ENCODE measurements at places on chromosomes 2 and 18. TPM values are rescaled to one million over a fixed set of nuclear protein-coding genes. Genes with fewer than 3 reads are reported as not detected.

DNA sequence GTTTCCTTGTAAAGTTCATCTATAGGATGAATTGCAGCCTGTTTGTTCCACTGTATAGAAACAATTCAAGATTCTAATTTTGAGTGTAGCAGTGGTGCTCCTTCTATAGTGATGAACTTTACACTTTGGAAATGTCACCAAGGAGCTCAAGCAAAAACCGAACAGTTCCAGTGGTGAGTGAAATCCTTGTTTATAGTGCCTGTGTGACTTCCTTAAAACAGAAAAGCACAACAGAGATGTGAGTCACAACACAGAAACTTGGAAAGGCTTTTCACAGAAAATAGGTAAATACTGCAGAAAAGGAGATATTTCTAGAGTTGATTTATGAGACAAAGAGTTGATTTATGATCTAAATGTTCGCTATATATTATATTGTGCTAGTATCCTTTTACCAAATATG is 482.0 kb downstream of the PTPRM start:
- DNase-seq = no peak

- no peak for DNase-seq
Measured at GRCh38 chr18:56804395-56804794, 153.2 kb downstream of the WDR7 start.

WDPCP gene
- 11.8 TPM for total RNA-seq

DNA sequence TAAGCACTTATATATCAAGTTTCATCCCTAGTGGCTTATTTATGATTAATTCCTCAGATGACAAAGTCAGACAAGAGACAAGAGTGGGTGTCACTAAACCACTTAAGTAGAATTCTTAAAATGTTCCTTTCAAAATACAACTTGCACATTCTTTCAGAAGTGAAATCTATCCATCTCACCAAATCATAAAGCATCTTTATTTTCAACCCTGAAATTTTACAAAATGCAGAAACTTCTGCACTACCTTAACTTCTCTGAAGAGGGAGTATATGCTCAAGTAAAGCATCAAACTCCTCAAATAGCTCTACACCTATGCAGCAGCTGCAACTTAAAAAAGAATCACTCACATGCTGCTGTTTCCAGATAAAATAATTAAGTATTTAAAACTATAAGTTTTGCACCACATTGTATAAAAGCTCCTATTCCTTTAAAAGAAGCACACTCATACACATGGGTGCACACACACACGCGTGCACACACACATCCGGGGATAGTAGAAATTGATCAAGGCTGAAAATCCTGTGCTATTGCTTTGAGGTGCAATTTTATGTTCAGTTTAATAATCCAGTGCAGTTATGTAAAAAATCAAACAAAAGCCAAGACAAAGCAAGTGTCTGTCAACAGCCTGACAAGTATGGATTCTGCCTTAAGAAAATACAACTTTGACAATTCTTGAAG is 244.5 kb downstream of the TCF4 start:
- no peak for DNase-seq

SLC4A3 gene
- 3.0 TPM for total RNA-seq

- no peak for DNase-seq
Measured at GRCh38 chr2:205352593-205352992, 329.7 kb upstream of the NRP2 start.

AGXT gene
- 0.10 TPM for total RNA-seq

SULT1C3 gene
- total RNA-seq = not detected

C1GALT1C1L gene
- 6.4 TPM for total RNA-seq

GRCh38 chr2:12008425-12009061 is 262.1 kb downstream of the LPIN1 start:
- DNase-seq = peak; percentile 76

GRCh38 chr2:74029714-74030397 is 45.1 kb downstream of the TET3 start:
- no peak for DNase-seq

DNA sequence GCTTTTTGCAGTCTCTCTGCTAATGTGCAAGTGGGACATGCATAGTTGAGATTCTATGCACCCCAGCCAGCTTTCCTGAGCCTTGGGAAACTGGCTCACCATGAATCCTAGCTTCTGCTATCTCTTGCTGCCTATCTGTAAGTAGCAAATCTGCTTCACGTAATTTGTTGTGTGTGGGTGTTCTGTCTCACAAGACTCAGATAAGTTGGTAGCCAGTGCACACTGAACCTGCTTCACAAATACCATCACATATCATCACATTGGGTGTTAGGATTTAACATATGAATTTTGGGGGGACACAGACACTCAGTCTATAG is 13.9 kb upstream of the VRK2 start:
- DNase-seq = no peak

COL3A1 gene
- total RNA-seq = 33.6 TPM

DNA sequence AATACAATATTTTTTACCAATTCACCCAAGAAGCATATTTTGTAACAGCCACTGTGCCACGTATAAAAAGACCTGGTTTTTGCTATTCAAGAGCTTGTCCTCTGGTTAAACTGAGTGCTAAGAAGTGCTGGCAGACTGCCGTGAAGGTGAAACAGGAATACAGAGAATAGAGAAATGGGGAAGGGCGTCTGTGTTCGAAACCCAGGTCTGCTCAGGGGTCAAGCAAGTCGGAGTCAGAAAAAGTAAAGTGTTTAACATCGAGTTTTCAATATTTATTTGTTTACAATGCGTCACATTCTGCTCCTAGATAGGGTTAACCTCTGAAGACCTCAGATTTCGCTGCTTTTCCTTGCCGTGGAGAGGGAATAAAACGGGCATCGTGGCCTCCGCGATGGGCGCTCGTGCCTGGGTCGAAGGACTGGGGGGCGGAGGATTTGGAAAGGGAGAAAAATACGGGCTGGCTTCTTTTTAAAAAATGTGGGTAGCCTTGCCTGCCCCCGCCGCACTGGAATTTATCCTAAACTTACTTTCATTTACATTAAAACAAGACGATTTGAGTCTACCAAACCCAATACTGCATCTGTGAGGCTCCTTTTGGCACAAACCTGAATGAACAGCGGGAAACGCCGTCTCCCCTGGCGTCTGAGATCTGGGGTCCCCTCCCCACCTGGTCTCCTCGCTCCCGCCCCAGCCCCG is 1.1 kb upstream of the SNTG2 start:
- no peak for DNase-seq
